ENCODE measurements at places on chromosomes 2 and 18.

DNA sequence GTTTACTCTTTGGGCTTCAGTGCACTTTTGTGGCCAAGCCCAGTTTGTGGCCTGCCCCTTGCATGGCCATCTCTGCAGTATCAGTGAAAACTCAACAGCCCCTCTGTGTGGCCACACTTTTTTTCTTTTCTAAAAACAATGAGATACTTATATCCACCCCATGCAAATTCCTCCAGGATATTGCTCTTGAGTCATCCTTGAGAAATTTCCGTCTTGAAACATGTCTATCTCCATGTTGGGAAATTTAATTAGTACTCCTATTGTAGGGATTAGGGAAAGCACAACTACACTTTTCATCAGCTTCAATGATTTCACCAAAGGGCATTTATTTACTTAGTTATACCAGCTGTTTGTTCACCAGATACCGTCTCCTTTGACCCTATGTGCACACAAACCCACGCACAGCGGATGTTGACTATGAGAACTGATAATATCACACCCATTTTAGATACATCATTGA lies 993.1 kb downstream of the TSN start:
- DNase-seq = peak; percentile 2

DNA sequence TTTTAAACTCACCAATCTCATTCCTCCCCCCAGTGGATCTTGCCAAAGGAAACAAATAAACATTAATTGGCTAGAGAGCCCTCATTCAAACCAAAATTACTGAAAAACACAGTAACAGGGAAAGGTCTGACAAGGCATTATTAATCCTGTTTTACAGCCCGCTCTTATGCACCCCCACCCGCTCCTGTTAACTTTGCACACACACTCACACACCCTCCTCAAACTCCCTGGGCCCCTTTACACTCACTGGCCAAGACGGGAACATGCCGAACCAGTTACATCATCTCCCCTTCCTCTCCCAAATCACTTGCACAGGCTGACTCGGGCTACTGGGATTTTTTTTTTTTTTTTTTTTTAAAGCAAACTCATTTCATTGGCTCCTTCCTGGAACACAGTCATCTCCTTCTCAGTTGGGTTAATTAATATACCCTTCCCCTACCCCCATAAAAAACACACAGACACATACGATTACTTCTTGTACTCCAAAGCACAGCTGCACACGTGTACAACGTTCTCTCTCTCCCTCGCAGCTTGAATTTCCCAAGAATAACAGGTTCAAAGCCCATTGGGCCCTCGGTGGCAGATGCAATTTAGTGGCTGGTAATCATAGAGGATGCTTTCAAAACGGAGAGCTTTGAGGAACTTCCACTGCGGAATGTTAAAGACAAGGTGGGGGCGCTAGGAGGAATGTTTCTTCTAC lies 31.8 kb downstream of the KLF7 start:
- peak; percentile 91 for DNase-seq

- DNase-seq = no peak
Observed at GRCh38 chr18:73615506-73615905, 532.1 kb downstream of the FBXO15 start.

GRCh38 chr18:70355620-70356385 lies 67.0 kb downstream of the SOCS6 start:
- no peak for DNase-seq

DNA sequence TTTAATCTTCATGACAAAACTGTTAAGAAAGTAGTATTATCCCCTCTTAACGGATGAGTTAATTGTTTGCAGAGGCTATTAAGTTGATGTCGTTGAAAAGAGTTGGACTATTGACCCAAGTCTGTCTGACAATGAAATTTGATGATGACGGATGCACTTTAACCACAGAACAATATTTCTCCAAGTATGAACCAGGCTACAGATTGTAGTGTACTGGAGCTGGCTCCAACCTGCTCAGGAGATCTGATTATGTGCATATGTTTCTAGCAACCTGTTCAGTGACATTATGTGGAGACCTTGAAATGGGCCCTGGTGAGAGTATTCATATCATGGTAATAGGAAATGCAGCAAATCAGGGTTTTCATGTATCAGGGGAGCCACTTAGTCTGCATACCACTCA lies 174.1 kb downstream of the CDH7 start:
- DNase-seq = no peak

DNA sequence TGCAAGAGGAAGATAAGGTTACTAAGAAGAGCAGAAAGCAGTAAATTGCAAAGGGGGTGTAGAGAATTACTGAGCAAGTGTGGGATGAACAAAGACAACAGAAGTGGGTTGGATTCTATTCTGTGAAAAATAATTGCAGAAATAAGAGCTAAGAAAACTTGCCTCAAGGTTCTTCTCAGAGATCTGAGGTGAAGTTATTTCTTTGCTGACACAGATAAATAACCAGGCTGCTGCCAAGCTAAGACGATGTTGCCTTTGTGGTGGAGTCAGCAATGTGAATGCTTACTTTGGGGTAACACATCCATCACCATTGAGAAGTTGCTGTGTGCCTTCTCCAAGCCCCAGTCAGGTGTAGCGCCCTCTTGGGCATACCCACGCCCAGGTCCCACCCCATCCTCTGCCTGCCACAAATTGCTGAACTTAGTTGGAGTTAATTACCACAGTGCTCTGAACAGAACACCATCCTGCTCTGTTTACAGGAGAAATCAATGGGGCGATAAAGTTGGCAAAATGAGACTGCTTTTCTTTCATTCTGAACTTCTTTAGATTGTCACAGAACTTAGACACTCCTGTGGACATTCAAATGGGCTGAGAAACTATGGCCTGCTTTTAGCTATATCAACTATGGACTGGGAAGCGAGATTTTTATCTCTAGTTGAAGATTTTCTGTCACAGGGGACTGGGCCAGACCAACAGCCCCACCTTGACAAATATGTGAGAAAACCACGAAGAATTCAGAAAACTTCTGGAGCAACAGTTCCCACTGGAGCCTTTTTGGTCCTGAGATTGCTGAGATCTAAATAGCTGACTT lies 283.6 kb downstream of the TMX3 start:
- no peak for DNase-seq

DNA sequence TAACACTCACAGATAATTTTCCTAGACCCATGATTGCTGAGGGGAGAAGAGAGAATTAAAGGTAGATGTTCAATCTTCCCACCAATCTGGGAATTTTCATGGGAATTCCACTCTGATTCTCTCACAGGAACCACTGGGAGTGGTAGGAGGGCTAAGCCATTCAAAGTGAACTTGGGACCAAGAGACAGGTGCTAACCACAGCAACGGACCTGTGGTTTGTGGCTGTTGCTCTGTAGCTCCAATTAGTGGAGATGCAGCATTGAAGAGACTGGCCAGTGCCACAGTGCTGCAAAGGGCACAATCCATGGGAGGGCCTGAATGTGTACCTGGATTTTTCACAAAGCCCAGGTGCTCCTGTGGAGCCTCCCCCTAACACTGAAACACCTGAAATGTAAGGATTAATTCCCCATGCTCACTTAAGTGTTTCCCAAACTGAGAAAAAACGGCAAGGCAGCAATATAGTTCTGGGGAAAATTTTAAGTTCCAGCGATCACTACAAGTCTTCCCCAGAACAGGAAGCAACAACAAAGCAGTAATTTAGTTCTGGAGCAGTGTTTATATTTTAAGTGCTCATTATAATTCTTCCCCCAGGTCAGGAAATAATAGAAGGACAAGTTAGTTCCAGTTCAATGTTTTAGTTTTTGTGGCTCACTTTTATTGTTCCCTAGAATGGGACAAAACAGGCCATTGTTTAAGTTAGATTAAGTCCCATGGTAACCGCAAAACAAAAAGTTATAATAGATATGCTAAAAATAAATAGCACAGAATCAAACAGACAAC lies 1045.8 kb downstream of the CNTNAP5 start:
- no peak for DNase-seq

DNA sequence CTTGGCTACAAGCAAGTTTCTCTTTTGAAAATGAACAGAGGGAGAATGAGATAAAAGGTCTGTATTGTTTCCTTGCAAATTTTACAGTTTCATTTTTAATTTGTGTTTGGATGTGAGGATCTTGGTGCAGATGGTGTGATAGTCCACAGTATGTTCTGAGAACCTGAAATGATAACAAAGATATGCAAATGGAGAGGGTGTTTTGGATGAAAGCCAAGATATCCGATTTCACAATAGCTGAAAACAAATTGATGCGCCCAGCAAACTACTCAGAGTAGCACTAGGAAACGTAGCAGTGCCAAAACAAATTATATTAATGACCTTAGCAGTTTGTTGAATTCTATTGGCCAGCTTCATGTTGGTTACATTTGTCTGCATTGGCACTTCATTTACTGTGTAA lies 683.5 kb downstream of the TMEM182 start:
- no peak for DNase-seq

GRCh38 chr2:120596990-120597594 lies 138.6 kb upstream of the GLI2 start:
- peak; percentile 74 for DNase-seq

GRCh38 chr2:19048593-19049266 lies 309.7 kb downstream of the OSR1 start:
- peak; percentile 74 for DNase-seq

- DNase-seq = peak; percentile 76
Observed at GRCh38 chr2:71882949-71883472, 264.7 kb downstream of the CYP26B1 start.

DNA sequence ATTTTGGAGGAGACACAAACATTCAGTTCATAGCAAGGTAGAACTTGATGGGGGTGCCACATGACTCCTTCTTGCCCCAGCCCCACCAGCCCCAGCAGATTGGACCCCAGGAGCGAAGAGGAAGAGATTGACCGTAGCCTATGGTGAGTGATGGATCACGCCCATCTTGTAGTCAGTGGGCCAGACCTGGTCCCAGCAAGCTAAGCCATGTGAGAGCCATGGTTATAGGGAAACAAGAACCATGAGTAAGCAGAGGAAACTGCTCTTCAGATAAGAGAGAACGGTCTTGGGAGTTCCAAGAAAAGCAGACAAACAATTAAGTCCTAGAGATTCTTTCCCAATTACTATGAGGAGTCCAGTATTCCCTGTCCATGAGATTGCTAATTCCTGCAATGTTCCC lies 4.6 kb upstream of the TCF4 start:
- DNase-seq = no peak

DNA sequence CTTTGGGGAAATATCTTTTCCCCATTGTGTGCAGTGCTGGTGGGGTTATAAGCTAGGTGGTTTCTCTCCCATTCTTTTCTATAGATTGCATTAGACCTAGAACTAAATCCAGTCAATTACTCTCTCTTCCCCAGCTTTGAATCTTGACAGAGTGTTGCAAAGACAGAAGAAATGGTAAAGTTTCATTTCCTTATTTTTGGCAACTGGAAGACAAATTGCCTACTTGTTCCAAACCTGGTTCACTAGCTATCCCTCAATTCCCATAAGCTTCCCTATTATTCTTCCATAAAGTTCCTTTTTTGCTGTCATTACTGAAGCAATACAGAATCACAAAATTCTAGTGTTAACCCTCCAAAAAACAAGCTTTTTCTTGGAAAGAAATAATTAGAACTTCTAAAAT lies 94.0 kb upstream of the ITGA4 start:
- DNase-seq = no peak

GRCh38 chr2:69116438-69116837 lies 103.5 kb downstream of the ANTXR1 start:
- DNase-seq = no peak

DNA sequence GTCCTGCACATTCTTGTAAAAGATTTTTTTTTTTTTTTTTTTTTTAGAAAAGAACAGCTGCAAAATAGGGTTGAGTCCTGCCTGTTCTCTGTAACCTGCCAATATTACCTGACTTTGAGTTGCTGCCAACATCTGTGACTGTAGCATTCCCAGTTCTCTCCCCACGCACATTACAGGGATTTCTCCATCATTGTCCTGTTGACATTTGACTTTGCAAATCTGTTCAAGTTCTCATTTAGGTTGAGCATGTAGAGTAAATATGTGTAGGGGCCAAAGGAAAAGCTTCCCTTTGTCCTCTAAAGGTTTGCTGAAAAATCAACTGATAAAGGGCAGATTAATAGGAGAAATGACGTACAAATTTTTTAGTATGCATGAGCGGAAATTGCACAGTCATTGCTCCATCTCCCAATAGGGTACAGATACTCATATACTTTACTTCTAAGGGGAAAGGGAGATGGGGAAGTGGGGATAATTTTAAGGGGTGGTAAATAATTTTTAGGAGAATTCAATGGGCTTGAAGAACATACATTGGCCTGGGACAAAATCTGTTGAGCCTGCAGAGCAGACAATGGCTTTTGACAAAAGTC lies 385.5 kb downstream of the PIK3C3 start:
- DNase-seq = no peak

DNA sequence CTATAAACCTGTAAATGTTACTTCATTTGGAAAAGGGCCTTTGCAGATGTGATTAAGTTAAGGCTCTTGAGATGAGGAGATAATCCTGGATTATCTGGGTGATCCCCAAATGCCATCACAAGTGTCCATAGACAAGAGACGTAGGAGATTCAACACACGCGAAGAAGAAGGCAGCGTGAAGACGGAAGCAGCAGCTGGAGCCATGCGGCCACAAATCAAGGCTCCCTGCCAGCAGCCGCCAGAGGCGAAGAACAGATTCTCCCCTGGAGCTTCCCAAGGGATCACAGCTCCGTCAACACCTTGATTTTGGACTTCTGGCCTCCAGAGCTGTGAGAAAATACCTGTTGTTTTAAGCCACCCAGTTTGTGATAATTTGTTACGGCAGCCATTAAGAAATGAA lies 11.0 kb upstream of the VAPA start:
- DNase-seq = peak; percentile 57

GRCh38 chr2:39118786-39119499 lies 1.9 kb downstream of the SOS1 start:
- DNase-seq = peak; percentile 27

DNA sequence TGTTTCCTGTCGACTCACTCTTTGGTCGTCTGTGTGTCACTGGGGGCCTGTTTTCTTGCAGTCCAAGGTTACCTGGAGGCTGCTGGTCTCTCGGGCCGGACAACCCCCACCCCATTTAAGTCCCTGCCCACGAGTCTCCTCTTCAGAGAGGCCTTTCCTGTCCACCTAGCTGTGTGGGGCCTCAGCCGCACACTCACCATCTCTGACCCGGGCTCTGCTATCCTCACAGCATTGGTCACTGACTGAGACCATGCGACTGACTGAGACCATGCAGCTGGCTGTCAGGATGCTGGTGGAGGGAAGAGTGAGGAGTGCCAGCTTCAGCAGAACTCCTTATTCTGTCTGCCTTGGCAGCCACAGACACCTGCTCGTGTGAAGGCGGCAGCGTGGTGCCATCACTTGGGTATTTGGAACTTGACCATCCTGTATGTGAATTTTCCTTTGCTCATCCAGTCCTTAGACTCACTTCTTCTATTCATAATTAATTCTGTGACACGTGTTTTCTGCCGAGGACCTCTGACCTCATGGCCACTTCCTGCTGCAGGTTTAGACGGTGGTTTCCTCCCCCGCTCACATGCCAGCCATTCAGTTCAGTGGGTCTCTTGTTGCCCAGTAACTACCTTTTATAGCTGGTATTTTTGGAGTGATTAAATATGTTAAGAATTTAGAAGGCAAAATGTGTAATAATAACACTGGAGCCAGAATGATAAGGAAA lies 47.5 kb upstream of the ASB1 start:
- DNase-seq = no peak

All from tongue (tissue), 3 donors.